ENCODE measurements at places on chromosomes 7 and 10.

- no peak for DNase-seq
Measured at GRCh38 chr10:97024168-97025073, 161.3 kb downstream of the SLIT1 start.

GRCh38 chr10:44389556-44389955 lies 4.7 kb upstream of the CXCL12 start:
- no peak for DNase-seq

- no peak for DNase-seq
Measured at GRCh38 chr10:26869528-26869927, 8.8 kb upstream of the ABI1 start.

GRCh38 chr10:27710014-27710413 lies 35.6 kb downstream of the MKX start:
- no peak for DNase-seq

DNA sequence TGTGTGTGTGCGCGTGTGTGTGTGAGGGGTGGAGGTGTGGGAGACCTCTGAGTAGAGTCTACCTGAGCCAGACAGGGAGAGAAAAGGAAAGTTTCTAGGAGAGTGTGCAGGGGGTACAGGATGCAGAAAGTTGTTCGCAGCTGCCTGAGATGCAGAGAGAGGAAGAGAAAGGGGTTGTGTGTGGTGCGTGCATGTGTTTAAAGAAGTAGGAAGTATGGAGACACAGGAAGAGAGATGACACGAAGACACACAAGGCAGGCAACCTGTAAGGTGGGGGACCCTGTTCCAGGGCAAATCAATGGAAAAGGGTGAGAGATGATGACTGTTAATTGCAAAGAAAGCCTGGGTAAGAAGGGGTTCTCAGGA lies 52.2 kb downstream of the C10orf105 start:
- peak; percentile 22 for DNase-seq

GRCh38 chr7:129779602-129780256 lies 168.2 kb downstream of the NRF1 start:
- peak; percentile 44 for DNase-seq
